NCI-H748 treated with DMSO at 0.1 percent for 48 hours (cell line): ENCODE measurements at places on chromosomes 1 and 21.

GRCh38 chr1:25809283-25809926 lies 9.4 kb downstream of the SELENON start:
- DNase-seq: no peak

DNA sequence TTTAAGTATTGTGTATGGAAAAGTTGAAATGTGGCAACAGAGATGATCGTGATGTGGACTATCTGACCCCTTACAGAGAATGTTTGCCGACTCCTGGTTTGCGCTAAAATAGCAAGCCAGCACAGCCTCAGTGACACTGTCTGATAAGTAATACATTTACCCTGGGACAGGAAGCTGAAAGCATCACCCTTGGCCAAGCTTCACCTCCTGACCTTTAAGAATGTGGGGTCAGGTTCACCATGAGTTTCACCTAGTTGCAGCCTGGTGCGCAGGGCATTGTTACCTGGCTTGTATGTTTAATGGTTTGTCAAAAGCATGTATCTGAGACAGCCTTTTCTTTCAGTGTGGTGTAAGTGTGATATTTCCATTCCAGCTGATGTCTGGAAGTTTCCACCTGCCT lies 29.2 kb downstream of the TRAF5 start:
- no peak for DNase-seq

DNA sequence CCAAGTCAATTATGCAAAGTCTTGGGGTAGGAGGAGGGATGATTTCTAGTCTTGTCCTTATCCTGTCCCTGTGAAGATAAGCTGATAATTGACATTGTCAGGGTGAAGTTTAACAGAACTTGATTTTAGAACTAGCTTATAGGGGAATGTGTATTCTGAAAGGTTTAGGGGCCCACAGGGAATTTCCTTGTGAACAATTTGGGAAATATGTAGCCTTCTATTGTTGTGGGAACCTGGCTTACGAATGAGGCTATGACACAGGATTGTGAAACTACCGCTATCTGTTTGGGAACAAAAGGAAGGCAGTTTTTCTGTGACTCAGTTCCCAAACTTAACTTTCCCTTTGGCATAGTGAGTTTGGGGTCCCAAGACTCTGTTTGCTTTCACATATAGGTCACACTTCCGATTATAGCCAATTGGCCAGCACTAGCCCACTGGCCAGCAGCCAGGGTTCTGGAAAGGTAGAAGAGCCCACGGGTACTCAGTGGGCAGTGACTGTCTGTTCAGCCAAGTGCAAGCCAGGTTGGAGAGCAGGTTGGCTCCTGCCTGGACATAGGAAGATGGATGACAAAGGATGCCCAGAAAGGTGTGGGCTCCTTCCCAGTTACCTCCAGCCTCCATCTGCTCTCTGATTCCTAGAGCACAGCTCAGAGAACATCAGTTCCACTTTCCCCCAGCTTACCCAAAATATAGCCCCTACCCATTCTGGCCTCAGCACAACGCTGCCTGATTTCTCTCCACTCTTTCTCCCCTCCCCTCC lies 35.5 kb downstream of the H3-3A start:
- DNase-seq: no peak

DNA sequence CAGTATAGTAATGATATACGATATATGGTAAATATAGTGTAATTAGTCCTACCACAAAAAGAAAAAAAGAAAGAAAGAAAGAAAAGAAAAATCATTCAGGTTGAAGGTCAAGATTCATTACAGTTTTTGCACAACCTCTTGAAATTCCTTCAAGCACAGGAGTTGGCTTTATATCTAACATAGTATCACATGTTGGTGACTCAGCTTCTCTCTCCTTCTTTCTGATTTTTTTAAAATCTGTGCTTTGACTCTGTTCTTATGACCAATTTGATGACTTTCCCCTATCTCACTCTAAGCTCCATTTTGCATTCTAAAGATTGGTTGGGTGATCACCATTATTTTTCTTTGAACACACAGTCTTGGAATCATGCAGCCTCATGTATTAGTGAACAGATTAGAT lies 148.2 kb upstream of the COL11A1 start:
- no peak for DNase-seq
